ENCODE measurements at places on chromosomes 16 and 17.
A peak's percentile ranks its signal among the peaks of the same experiment; 100 is the strongest.

DNA sequence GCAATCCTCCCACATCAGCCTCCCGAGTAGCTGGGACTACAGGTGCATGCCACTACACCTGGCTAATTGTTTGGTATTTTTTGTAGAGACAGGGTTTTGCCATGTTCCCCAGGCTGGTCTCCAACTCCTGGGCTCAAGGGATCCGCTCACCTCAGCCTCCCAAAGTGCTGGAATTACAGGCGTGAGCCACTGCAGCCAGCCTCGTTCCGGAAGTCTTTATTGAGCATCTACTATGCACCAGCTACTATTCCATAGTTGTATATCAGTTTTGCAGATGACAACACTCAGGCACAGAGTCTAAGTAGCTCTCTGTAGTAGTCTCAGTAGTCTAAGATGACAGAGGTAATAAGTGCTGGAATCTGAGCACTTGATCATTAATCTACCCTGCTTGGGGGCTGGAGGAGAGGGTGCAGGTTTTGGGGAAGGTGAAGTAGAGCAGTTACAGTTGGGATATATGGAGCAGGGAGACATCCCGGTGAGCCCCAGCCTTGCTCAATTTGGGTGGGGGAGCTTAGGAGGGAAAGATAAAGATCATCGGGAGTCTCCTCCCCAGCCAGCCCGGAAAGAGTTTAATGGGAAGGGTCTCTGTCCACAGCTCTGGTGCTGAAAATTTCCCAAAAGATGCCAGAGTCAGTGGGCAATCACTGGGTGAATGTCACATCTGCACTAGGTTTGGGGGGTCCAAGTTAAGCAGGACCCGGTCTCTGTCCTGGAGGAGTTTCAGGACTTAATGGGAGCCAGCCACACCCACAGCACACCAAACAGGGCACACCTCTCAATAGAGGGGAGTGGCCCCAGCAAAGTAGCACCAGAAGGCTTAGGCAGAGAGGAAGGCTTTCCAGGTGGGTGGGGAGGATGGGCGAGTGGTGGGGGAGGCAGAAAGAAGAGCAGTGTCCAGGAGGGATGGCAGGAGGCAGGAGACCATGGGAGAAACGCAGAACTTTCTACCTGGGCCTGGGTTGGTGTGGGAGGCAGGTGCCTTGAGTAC is 1.7 kb downstream of the OTOP3 start:
- no peak for DNase-seq

- peak; percentile 71 for DNase-seq
Observed at GRCh38 chr17:41301204-41301790, 1.4 kb downstream of the KRTAP29-1 start.

DNA sequence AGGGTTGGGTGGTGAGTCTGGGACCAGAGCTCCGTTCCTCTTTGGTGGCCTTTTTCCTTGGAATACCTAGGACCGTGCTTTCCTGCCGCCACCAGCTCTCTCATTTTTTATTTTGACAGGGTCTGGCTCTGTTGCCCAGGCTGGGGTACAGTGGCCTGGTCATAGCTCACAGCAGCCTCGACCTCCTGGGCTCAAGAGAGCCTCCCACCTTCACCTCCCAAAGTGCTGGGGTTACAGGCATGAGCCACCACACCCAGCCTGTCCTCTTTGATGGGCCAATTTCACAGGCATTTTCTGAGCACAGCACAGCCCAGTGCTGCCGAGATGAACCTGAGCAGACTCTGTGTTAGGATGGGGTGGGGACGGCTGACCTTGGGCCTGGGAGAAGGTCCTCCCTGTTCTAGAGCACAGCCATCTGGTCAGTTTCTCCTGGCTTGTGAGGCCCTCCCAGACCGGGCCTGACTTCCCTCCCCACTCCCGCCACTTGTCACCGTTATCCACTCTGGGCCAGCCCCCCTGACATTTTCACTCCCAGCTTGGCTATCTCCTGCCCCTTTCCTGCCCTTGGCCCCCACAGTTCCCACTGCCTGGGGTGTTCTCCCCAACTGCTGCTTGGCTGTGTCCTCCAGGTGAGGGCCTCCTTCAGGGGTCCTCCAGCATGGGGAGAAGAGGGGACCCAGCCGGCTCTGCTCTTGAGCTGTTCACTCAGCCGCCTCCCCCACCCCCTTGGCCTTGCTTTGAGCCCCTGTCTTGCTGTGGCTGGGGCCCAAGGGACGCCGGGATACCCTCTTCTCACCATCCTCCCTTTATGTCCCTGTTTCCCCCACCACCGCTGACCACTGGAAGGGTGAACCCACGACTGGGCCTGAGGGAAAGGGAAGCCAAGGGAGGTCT is 5.0 kb downstream of the ADCY7 start:
- DNase-seq = no peak

DNA sequence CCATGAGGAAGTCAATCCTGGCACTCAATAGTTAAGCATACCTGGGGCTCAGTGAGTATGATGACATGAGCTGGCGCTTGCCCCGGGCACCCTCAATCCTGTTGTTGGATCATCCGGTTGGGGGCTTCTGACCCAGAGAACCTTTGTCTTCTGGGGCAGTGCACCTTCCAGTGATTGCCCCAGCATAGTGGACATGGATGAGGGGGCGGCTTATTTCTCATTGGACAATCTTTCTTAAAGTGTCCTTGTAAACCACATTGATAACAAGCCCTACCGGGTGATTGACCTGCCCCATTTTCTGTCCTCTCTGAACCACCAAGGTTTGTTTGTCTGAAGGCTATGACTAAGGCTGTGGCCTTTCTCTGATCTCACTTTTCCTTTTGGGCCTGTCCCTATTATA is 18.2 kb downstream of the IGSF6 start:
- no peak for DNase-seq

- DNase-seq = no peak
Observed at GRCh38 chr17:77217566-77217965, 76.8 kb downstream of the SEC14L1 start.
